ENCODE measurements at places on chromosomes 7 and 10.

DNA sequence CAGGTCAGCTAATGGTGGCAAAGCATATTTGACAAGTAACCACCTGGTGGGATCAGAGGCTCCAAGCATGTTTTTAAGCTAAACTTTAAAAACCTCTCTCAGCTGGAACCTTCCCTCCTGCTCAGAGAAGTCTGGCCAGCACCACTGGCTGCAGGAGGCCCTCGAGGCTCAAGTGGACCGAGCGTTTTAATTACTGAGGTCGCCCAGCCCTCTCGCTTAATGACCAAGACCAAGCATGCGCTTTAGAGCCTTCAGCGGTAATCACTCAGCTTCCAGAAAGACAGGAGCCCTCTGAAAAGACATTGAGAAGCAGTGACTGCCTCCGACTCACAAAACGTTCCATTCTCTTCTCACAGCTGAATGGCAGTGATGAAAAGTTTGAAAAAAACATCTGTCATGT lies 383.4 kb upstream of the ADARB2 start:
- no peak for DNase-seq

GRCh38 chr7:92731335-92732063 lies 104.9 kb downstream of the CDK6 start:
- DNase-seq: peak; percentile 60

- DNase-seq: no peak
Observed at GRCh38 chr10:275680-276079, 140.4 kb downstream of the ZMYND11 start.

- no peak for DNase-seq
Observed at GRCh38 chr7:127891144-127891543, 140.1 kb downstream of the LRRC4 start.

DNA sequence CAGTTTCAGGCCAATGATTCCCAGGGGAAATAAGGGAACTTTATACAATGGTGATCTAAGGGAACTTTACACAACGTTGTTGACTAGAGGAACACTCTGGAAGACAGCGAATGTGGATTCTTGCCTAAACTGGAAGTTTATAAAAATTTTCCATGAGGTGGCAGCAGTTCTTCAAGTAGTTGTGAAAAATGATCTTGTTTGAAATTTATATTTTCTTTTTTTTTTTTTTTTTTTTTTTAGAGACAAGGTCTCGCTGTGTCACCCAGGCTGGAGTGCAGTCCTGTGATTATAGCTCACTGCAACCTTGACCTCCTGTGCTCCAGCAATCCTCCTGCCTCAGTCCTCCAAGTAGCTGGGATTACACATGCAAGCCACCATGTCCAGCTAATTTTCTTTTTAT lies 32.1 kb upstream of the GTF2I start:
- no peak for DNase-seq

DNA sequence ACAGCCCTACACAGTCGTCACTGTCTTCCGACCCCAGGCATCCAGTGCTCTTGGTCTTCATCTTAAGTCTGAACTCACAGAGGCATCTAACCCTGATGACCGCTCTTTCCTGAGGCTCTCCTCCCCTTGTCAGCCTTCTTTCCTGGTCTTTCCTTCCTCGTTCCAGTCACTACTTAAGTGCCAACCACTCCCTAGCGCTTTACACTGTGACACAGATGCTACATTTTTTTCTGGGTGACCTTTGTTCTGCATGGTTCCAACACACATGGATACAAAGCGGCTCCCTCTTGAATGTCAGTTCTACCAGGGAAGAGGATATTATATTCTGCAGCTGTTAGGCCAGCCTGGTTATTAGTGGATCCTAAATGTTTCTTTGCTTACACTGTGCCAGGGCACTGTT lies 12.7 kb downstream of the YWHAG start:
- no peak for DNase-seq

DNA sequence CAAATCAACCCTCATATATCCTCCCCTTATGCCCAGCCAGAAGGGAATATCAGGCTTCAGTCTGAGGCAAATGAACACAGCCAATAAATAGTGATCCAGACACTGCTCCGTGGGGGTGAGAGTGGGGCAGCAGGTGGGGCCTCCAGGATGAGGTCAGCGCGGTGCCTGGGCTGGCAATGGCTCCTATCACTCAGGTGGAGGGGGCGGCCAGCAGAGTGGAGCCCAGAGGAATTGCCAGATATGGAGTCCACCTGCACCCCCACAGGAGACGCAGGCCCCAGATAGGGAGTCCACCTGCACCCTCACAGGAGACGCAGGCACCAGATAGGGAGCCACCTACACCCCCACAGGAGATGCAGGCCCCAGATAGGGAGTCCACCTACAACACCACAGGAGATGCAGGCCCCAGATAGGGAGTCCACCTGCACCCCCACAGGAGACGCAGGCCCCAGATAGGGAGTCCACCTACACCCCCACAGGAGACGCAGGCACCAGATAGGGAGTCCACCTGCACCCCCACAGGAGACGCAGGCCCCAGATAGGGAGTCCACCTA lies 78.0 kb upstream of the PPP2R2D start:
- no peak for DNase-seq

DNA sequence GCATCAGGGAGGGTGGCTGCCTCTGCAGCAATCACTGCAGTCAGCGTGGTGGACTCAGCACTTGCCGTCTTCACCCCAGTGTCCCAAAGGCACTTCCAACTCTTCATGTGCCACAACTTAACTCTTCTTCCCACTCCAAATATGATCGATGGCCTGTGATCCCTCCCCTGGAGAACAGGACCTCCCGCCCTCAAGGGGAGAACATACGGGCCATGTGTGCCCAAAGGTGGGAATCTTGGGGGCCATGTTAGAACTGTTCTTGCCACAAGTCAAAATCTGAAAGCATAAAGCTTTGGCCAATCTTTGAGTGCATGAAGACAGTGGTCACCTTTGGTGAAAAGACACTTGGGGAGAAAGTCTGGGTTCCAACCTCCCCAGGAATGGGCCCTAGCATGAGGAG lies 368.5 kb upstream of the MGMT start:
- no peak for DNase-seq

GRCh38 chr10:132869621-132870020 lies 72.7 kb downstream of the CFAP46 start:
- DNase-seq: no peak

DNA sequence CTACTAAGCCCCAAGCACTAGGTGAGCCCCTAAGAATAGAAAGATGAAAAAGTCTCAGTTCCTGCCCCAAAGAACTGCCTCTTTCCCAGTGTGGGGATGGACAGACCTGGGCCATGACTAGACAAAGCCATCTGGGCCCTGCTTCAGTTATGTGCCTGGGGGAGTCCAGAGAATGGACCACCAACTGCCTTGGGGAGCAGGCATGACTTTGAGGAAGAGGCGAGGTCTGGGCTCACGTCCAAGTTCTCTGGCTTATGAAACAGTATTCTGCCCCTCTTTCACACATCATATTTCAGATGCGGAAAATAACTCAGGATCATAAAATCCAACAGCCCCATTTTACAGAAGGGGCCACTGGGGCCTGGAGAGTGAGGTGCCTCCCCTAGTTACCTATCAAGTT lies 80.3 kb downstream of the PLXNA4 start:
- no peak for DNase-seq

DNA sequence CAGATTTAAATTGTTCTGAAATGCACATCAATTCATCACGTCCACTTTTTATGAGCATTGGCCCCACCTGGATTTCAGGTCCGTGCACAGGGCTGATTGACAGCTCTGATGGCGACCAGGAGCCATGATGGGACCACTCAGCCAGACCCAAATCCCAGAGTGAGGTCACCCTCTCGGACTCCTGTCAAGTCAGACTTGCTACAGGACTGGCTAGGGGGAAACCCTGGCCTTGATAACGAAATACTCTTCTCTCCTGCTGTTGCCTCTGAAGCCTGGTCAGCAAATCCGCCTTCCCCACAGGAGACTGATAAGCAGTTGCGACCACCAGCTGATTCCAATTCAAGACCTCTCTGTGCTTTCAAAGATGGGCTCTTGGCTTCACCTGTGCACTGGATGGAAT lies 76.4 kb downstream of the CARD11 start:
- DNase-seq: no peak

- DNase-seq: no peak
Observed at GRCh38 chr10:3964516-3964915, 179.5 kb upstream of the KLF6 start.

DNA sequence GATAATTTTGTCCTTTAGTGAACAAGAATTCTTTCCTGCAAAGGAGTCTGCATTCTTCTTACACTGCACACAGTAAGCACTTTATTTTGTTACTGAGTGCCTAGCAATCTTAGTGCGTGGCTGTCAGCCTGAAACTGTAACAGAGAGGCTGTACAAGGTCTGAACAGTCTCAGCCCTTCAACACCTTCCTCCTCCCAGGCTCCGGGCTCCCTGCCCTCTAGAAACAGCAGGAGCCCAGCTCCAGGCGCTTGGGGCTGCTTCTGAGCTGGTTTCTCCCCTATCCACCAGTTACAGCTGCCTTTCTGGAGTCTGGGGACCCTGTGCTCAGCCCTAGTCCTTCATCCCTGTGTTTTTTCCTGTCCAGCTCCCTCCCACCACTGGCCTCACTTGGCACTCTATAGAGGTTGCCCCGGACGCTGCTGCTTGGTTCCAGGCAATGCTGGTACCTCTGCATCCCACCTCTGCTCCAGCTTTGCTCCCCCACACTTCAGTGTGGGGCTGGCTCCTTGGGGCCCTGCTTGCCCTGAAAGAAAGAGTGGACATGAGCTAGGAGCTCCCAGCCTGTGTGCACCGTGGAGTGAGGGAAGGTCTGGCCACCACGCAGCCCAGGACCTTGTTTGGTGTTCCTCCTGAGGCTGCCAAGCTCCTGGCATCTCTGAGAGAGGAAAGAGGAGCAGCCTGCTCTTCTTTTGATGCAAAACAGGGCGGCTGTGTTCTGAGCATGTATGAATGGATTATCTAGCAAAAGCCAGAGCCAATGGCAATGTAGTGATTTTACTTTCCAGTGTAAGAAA lies 251.2 kb upstream of the GRB10 start:
- no peak for DNase-seq

DNA sequence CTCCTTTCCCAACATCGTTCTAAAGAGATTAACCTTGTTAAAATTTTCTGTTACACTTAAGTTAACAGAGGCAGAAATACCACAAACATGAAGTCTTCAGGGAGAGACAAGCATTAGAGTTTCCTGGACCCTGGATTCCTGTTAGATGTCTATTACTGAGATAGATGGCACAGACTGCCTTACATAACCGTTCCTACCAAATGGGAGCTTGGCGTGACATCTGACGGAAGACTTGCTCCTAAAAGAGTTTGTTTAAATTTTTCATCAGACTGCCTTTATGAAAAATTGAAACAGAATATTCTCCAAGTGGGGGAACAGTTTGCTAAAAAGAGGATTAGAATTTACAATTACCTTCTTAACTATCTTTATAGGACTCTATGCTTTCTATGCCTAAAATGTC lies 22.7 kb downstream of the ANK3 start:
- no peak for DNase-seq

GRCh38 chr7:22377703-22378102 lies 20.7 kb upstream of the RAPGEF5 start:
- no peak for DNase-seq

- no peak for DNase-seq
Observed at GRCh38 chr7:66076462-66077329, 1.1 kb downstream of the ASL start.

DNA sequence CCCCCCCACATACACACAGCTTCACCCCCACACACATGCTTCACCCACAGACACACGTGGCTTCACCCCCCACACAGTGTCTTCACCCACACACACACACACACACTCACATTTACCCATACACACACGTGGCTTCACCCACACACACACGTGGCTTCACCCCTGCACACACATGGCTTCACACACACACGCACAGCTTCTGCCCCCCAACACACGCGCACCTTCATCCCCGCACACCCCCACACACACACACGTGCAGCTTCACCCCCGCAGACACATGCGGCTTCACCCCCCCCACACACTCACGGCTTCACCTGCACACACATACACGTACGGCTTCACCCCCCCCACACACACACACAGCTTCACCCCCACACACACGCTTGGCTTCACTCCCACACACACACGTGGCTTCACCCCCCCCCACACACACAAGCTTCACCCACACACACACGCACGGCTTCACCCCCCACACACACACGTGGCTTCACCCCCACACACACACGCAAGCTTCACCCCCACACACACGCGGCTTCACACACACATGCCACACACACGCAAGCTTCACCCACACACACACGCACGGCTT lies 82.4 kb downstream of the NKX6-2 start:
- DNase-seq: no peak

- no peak for DNase-seq
Observed at GRCh38 chr10:27157150-27157549, 2.0 kb downstream of the MASTL start.

- no peak for DNase-seq
Observed at GRCh38 chr10:58003945-58004344, 263.7 kb downstream of the IPMK start.

DNA sequence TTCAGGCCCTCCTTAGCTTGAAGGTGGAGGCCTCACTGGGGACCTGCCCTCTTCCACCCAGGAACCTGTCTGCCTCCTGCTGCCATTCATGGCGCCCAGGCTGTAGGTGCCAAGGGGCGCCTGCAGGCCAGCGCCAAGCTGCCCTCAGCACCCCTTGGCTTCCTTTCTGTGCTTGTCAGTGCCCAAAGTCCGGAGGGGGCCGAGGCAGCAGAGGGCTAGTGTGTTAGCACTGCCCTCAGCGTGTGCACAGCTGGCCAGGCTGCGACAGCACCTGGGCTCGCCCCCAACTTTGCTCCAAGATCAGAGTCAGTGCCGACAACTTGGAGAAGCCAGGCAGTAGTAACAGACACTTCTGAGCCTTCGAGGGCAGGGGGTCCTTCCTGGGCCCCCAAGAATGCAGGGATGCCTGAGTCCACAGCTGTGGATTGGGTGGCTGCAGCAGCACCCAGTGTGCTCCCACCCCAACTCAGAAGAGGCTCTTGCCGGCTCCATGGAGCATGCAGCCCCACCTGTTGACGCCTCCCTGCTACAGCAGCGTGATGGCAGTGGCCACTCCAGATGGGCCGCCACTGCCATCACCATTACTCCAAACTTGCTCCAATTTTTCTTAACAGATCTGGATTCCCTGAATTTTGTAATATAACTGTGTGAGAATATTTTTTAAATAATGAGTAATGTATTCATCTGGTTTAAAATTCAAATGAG lies 41.7 kb downstream of the CACUL1 start:
- no peak for DNase-seq

GRCh38 chr7:109276348-109276747 lies 706.7 kb downstream of the DNAJB9 start:
- DNase-seq: no peak

DNA sequence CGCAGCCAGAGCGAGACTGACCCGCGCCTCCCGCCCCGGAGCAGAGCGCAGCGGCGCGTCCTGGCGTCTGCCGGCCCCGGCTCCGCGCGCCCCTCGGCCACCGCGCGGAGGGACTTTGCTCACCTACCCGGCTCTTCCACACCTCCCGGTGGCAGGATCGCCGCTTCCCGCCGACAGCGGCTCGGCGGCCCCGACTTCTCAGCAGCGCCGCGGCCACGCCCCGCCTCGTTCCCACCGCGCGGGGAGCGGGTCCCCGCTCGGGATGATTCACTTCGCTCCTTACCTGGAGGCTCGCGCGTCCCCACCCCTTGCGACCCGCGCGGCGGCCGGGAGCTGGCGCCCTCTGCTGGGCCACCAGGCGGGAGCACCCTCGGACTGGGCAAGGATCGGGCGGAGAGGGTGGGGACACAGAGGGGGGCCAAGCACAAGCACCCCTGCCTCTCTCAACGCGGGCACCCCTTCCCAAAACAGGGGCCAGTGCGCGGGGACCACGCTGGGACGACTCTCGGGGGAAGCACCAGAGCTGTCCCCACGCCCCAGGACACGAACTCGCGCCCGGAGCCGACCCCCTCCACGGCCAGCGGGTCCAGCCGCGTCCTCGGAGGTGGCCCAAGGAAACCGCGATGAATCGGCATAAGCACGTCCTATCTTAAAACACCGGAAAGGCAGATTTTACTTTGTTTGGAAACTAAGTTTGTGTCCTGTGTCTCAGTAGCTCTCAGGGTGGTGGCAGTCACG lies 101.0 kb upstream of the SVIL start:
- DNase-seq: peak; percentile 80

Data from stimulated activated CD8-positive, alpha-beta memory T cell treated with anti-CD3 and anti-CD28 coated beads, Interleukin-15, amount 100 ng/mL, for 48 hours (primary cell).